ENCODE measurements at places on chromosomes 1 and 21. TPM values are rescaled to one million over a fixed set of nuclear protein-coding genes. Genes with fewer than 3 reads are reported as not detected.

The CRNN gene
- not detected for polyA plus RNA-seq

The CELA2A gene
- polyA plus RNA-seq: not detected

The FYB2 gene
- 7.9 TPM for polyA plus RNA-seq

The IGSF9 gene
- 1.3 TPM for polyA plus RNA-seq

The CYP4A22 gene
- 108 TPM for polyA plus RNA-seq

The BCL2L15 gene
- polyA plus RNA-seq: 2.2 TPM

The KCNT2 gene
- 0.39 TPM for polyA plus RNA-seq

The TMEM200B gene
- 7.6 TPM for polyA plus RNA-seq

The CACNA1S gene
- polyA plus RNA-seq: 0.41 TPM

The MYBPH gene
- 2.3 TPM for polyA plus RNA-seq

The CCDC17 gene
- 1.0 TPM for polyA plus RNA-seq

The CFHR4 gene
- not detected for polyA plus RNA-seq

The ZBTB48 gene
- polyA plus RNA-seq: 27.1 TPM

The GBP1 gene
- 8.4 TPM for polyA plus RNA-seq

The IRF6 gene
- 24.0 TPM for polyA plus RNA-seq

The SLC19A1 gene
- 5.1 TPM for polyA plus RNA-seq

The HCN3 gene
- 4.5 TPM for polyA plus RNA-seq

The ACTL8 gene
- not detected for polyA plus RNA-seq

The CHRM3 gene
- polyA plus RNA-seq: 1.4 TPM

The CDA gene
- polyA plus RNA-seq: 29.9 TPM

The JUN gene
- 41.8 TPM for polyA plus RNA-seq
